NCI-H2029 (cell line): ENCODE measurements at places on chromosomes 7 and 10.

DNA sequence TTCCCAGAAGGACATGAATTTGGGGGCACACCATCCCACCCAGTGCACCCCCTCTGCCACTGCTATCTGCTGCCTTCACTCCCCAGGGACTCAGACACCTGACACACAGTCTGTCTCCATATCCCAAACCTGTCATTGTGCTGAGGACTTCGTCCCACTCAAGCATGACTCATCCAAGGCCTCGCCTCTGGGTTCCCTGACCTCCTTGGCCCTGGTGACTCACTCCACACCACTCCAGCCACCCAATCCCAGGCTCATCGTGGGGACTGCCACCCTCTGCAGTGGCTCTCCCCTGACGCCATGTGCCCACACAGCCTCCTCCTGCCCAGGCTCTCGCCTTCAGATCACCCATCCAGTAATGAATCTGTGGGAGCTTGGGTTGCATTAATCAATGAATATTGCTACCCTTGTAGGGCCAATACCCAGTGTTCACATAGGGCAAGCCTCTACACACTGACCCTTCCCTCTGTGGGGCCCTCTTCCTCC lies 6.6 kb upstream of the INSIG1 start:
- no peak for DNase-seq

- peak; percentile 30 for DNase-seq
These were observed 87.4 kb upstream of the TNS3 start for GRCh38 chr7:47669178-47669891.

DNA sequence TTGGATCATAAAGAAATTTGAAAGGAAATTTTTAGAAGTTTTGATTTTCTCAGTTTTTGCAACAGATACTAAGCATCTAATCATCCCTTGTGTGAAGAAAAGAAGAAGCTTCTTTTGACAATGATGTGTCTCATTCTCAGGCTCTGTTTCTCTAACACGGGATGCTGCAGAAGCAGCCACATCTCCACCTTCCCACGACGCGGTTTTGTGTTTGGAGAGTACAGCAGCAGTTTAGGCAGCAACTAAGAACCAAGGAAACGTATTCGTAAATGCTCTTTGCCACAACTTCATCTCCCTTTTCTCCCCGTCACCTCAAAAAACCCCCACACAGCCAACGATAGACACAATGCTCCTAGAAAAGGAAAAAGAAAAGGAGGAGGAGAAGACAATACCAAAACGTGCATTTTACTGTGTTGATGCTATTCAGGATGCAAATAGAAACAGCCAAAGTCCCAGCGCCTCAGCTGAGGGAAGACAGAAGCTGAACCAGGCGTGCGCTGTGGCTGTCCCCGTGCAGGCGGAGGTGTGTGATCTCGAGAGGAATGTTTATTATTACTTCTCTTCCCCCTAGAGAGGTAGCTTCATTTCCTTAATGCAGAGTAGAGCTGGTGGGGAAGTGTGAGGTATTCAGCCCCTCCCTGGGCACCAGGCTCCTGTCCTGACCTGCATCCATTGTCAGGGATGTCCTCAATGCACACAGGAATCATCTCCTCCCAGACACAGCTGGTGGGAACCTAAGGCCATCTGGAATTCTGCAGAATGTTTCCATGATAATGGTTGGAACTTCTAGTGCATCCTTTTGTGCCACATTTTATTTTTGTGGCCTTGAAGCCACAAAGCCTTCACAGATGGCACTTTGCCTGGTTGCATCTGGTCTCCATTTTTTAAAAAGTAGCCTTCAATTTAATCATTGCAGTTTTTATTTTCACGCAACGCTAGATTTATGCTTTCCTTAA lies 174.6 kb upstream of the KLF6 start:
- DNase-seq = no peak

DNA sequence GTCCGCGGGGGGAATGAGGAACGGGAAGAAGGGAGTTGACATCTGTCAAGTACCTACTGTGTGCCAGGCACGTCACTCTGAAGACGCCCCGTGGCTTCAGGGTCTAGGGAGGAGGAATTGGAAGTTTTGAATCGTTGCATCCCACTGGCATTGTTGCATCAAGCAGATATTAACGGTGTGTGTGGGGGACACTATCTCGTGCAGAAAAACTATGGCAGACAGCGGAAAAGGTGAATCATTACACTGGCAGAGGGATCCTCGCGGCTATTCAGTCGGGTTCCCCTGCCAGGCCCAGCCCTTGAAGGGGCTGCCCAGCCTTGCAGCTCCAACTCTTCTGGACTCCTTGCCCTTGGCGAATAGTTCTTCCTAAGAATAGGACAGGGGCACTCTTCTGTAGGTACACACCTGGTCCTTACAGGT lies 1.0 kb upstream of the KIAA1549 start:
- DNase-seq = no peak

- no peak for DNase-seq
These were observed 471.6 kb upstream of the AKR1E2 start for GRCh38 chr10:4354382-4354812.

- no peak for DNase-seq
These were observed 85.3 kb downstream of the AGMO start for GRCh38 chr7:15476531-15476918.

DNA sequence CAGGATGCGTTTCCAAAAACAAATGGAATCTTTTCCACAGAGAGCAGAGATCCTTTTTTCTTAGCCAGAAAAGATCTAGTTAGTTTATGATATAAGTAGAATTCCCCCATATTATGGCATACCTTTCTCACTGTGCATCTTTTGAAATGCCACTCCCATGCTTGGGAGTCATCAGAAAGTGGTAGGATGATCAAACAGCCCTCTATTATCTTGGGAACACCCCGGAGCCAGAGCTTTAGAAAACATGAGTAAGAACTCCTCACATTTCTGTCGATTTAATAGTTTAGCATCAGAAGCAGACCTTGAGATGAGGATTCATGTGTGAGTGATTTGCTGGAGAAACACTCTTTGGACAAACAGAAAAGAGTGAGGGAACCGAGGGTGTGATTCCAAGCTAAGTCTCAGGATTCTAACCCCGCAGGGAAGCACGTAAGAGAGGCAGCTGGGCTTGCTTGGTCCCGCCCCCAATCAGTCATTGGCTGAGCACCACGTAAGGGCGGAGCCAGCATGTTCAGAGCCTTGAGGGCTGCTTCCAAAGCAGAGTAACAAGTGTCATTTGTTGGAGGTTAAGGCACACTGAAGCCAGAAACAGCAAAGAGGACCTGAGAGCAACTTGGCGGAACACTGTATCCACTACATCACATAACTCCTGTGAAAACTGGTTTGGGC lies 43.7 kb upstream of the NXPH1 start:
- DNase-seq = peak; percentile 59

- DNase-seq = peak; percentile 12
These were observed 2.3 kb downstream of the FAM107B start for GRCh38 chr10:14772399-14772798.

DNA sequence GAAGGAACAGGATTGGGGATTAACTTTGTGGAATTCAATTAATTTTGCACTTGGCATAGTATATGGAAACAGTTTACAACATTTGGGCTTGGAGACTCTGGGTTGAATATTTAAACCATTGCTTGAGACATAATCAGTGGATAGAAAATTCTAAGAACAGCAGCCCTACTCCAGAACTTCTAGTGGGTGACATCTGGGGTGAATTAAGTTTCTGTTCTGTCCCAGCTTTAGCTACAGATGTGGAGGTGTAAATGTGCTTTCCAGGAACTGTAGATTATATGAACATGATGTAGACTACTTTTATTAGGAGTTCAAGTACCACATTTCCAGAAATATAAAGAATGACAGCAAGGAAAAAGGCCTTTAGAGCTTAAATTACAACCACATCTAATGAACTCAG lies 51.9 kb upstream of the SKAP2 start:
- DNase-seq = no peak

- DNase-seq = no peak
These were observed 7.4 kb downstream of the KEL start for GRCh38 chr7:142954680-142955268.

DNA sequence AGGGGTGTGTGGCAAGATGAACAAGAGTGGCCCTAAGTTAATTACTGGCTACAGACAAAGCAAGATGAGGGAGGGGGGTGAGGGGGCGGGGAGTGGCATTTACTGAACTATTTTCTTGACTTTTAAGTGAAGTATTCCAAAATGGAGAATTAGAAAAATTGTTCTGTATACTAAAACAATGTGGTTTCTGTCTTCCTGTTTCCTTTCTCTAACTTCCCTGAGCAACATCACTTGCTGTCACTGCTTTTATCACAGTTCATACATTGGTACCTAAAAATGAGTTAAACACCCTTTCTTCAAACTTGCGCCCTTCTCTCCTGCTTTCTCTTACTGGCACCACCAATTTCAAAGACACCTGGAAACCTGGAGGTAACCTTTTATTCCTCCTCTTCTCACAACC lies 21.6 kb downstream of the PDZD8 start:
- DNase-seq = no peak

DNA sequence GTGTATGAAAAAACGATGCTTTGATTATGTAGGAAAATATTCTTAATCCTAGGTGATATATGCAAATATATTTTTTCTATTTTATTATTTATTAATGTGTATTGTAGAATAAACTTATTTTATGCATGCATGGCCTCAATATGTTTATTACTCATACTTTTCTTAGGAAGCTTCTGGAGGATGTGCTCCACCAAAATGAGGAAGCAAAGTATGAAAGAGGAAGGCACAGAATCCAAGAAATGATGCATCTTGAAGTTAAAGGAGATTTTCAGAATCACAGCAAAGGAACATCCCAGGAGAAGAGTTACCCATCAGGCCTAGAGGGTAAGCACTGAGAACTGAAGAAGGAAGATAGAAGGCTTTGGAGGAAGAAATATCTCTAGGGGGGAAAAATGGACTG lies 35.0 kb upstream of the MRPS16 start:
- DNase-seq = no peak

- peak; percentile 21 for DNase-seq
These were observed 45.5 kb upstream of the TARP start for GRCh38 chr7:38318803-38319416.

GRCh38 chr7:77327932-77328628 lies 88.1 kb downstream of the GSAP start:
- DNase-seq = no peak

- DNase-seq = peak; percentile 30
These were observed 77.8 kb upstream of the PTN start for GRCh38 chr7:137421366-137421765.

DNA sequence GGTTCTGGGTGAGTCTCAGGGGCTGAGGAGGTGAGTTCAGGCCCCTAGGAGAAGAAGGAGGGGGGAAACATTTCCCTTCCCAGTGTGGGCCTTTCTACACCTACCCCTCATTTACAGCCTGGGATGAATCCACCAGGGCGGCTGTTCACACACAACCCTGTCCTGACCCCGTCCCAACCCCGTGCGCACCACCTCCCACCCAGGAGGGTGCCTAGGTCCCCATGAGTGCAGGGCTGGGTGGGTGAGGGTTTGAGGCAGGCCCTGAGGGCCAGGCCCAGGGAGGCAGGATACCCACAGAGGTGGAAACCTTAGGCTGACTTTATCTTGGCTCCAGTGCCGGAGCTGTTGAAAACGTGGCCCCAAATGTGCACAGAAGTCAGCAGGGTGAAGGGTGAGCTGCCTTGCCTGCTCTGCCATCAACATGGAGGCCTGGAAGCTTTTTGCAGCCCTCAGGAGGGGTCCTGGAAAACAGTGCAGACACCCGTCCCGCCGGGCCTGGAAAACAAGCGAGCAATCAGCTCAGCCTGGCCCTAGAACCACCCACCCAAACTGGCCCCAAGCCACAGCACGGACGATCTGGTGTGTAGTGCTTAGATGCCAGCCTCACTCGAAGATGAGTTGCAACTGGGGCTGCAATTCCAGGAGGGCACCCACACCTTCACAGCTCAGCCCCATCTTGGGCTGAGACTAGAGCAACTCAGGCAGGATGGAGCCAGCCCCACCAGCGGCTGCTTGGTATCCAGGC lies 9.3 kb upstream of the RET start:
- no peak for DNase-seq

- DNase-seq = no peak
These were observed 58.0 kb downstream of the ANKIB1 start for GRCh38 chr7:92303761-92304160.

- DNase-seq = no peak
These were observed 8.9 kb downstream of the CUBN start for GRCh38 chr10:17120694-17121093.

- DNase-seq = no peak
These were observed 76.5 kb downstream of the FAM53B start for GRCh38 chr10:124667425-124668345.

- peak; percentile 31 for DNase-seq
These were observed 188.5 kb downstream of the ADRA2A start for GRCh38 chr10:111265341-111265740.

- DNase-seq = no peak
These were observed 743.0 kb downstream of the NRG3 start for GRCh38 chr10:82618007-82618406.

DNA sequence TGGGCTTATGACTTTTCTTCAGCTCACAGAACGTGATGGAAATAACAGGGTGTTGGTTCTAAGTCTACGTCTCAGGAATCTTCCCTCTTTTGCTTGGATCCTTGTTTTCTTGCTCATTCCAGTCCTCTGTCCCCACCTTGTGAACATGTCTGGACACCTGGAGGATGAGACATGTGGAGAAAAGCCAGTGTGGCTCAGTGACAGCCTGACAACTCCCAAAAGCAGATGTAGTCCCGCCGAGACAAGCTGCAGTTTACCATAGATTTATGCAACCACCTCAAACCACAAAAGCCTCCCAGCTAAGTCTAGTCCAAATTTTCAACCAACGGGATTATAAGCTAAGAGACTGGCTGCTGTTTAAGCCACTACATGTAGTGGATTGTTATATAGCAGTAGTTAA lies 476.1 kb downstream of the SH2D4B start:
- DNase-seq = no peak

DNA sequence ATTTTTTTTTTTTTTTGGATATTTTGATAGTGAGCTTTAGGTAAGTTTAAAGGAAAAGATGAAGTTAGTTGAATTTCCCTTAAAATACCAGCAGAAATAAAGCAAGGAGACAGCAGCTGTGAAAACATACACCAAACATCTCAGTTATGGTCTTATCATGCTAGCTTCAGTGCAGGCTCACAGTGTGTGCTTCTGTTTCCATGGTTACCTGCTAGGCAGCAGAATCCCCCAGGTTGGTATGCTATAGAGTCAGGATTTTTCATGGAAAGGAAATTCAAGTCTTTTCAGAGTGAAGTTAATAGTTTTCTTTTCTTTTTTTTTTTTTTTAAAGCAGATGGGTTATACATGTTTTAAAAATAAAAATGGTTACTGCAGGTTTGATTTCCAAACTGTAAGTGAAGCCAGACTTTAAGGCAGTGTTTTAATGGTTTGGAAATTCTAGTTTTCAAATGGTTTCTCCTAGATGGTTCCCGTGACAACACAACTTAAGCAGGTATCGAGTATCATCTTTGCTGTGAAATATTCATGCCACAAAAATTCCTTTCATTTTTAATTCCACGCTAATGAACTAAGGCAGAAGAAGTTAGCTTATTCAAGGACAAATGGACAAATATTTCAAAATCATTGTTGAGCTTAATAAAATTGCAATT lies 230.9 kb downstream of the BICC1 start:
- DNase-seq = no peak

- no peak for DNase-seq
These were observed 24.4 kb downstream of the MTURN start for GRCh38 chr7:30159163-30159562.

- no peak for DNase-seq
These were observed 2.8 kb downstream of the SP8 start for GRCh38 chr7:20783700-20784387.

GRCh38 chr7:105799006-105799405 lies 77.4 kb downstream of the ATXN7L1 start:
- no peak for DNase-seq
